Kidney (tissue), 22 donors: ENCODE measurements at places on chromosomes 12 and 14. TPM values are rescaled to one million over a fixed set of nuclear protein-coding genes. Genes with fewer than 3 reads are reported as not detected.

DNA sequence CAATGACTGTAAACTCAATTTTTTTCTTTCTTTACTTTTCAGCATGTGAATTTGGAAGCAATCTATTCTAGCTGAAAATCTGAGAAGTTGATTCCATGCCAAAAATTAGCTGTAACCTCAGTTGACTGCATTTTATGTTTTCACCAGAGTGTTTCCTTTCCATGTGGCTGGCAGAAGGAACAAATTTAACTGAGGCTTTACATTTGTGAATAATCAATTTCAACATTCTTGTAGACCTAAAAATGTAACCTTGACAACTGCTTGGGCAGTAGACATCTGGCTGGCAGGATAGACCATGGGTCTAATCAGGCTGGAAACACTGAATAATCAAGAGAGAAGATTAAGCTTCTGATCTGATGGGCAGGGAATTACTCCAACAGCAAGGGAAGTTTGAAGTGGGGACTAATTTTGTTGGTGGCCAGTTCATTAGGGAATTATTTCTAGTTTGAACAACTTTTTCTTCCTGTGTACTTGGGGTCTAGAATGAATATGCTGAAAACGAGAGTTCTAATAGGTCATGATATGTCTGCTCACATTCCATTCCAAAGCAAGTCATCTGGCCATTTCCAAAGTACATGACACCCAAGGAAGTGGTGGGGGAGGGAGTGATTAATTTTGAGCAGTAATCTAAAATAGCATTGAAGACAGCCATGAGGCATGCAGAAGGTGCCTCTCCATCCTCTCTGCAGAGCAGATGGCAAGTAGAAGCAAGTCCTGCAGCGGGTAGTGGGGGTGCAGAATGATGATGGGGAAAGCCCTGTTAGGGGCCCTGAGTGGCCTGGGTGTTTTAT, 68.2 kb downstream of the ATP23 start:
- DNase-seq: no peak

DNA sequence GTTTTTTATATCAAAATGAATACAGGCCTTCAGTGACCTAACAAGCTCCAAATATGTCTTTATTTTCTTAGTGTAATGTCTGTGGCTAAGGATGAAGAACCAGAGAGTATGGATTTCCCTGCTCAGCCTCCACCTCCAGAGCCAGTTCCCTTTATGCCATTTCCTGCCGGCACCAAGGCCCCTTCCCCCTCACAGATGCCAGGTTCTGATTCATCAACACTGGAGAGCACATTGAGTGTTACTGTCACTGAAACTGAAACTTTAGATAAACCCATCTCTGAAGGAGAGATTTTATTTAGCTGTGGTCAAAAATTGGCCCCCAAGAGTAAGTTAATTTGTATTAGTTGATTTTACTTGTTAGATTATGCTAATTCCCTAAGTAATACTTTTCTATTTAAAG, 61.0 kb downstream of the KIAA0586 start:
- no peak for DNase-seq

GRCh38 chr12:116454950-116455447, 104.2 kb upstream of the MAP1LC3B2 start:
- DNase-seq: no peak

GRCh38 chr12:95762123-95762785, 28.3 kb downstream of the NTN4 start:
- DNase-seq: no peak

- no peak for DNase-seq
Observed at GRCh38 chr12:120800665-120801064, 75.0 kb downstream of the ACADS start.

Gene CSAD
- polyA plus RNA-seq: 24.0 TPM

Gene SERPINA1
- 2,184 TPM for polyA plus RNA-seq

DNA sequence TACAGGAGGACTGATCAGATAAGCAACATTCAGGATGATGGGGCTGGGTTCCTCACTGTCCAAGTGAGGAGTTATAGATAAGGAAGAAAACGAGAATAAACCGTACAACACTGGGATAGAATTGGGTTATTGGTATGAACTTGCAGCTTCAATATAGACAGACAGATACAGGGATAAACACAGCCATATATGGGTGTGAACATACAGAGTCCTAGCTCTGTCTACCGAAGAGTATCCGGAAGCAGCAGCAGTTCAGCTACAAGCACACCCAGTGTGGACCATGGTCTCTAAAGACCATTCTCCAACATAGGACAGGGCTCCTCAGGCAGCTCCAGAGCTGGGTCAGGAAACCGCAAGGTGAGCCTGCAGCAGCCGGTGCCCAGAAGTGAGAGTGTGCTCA, 40.8 kb downstream of the CDC42BPB start:
- DNase-seq: no peak

GRCh38 chr12:102479099-102479885, 1.1 kb downstream of the IGF1 start:
- no peak for DNase-seq

GRCh38 chr12:30578426-30578825, 117.2 kb downstream of the IPO8 start:
- DNase-seq: no peak

GRCh38 chr14:79578470-79578869, 632.8 kb downstream of the DIO2 start:
- DNase-seq: no peak

DNA sequence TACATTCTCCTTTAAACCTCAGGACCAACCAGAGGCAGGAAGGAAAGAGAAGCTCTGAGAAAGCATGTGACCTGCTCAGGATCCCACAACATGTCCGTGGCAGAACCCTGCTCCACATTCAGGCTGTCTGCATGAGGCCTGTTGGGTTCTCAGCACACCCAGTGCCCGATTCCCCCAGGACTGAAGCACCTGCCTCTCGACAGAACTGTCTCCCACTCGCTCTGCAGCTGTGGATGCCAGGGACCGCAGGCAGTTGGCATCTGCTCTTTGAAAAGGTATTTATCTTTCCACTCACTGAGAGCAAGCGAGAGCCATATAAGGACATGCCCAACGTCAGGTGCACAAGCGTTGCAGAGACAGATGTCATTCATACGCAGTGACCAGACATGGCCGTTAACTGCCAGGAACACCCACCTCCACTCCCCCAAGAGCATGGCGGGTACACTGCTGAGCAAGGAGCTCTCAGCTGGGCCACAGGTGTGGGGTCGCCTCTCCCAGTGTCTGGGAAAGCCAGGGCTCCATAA, 18.9 kb downstream of the PITPNM2 start:
- DNase-seq: no peak

DNA sequence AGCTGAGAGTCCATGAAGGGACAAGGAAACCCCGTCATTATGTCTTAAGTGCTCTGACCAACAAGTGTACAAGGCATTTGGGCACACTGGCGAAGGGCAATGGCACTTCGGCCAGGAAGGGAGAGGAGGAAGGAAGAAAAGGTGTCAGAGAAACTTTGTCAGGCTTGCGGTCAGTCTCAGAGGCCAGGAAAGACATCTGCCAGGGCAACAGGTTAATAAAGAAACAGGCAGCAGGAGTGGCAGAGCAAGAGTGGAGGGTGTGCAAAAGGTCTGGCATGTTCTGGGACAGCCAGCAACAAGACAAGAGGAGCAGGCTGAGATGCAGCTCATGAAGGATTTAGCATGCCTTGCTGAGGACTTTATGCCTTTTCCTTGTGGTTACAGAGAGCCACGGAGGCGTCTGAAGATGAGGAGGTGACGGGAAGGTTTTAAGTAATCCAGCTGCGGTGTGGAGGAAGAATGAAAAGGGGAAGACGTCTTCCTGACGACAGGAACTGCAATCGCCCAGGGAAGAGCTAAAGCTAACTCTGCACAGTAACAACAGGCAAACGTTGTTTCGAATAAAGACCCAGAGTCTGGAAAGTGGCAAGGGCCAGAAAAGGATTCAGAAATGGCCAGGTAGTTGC, 13.1 kb downstream of the APPL2 start:
- DNase-seq: no peak

GRCh38 chr12:79058342-79058741, 193.8 kb downstream of the SYT1 start:
- no peak for DNase-seq

Gene AHNAK2
- polyA plus RNA-seq: 1.1 TPM

Gene WBP11
- 17.6 TPM for polyA plus RNA-seq

DNA sequence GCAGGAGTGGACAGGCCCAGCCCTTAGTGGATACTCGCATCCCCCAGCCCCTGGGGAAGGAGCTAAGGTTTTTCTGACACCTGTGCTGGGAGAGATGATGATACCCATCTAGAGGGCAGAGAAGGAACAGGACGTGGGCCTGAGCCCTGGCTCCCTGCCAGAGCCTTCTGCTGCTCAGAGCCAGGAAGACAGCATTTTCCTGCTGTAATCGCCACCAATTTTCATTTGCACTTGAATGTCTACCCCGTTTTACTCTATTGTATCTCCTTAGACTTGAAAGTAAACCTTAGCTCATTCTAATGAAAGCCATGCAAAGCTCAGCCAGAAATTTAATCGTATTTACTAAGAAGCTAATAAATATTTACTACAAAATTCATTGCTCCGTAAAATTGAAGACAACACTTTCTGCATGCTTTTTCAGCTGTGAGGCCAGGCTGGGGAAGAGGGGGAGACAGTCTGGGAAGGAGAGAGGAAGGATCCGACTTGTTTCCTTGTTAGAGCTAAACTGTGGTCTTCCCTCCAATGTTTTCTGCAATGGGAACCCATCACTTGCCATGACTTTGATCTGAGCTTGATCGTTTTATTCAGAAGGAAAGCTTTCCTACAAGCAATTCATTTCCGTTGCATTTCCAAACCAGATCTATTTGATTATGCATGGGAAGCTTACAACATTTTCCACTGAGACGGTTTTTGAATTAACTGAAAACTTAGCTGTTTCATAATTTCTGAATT, 17.6 kb upstream of the TRAF3 start:
- no peak for DNase-seq

DNA sequence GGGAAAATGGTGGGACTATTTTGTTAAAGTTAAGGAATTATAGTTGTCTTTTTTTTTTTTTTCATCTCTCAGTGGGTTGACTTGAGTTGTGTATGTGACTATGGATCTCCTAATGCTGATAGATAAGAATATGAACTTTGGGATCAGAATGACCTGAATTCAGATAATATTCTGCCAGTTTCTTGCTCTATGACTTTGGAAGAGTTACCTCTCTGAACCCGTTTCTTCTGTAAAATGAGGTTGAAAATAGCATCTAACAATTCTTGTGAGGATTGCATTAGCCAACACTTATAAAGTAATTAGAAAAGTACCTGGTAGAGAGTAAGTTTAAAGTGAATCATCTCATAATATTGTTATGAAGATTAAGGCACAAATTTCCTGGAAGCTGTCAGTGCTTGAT, 18.4 kb downstream of the EID3 start:
- no peak for DNase-seq

GRCh38 chr14:100102156-100102785, 37.0 kb downstream of the EVL start:
- no peak for DNase-seq

DNA sequence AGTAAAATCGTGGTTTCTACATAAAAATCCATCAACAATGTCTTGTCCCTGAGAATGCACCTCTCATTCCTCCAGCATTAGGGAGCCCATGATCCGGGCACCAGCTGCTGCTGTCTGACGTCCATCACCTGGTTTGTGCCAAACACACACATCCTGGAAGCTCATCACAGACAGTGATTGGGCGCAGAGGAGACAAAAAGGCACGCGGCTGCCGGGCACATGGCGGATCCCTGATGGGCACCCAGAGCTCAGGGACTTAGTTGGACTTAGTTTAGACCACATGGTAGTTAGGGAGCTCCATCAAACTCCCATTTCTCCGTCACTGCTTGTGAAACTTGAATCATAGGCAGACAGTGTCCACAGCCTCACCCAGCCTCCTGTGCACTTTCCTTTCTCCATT, 1059.3 kb downstream of the TMEM121 start:
- no peak for DNase-seq
